Activated CD4-positive, alpha-beta T cell treated with anti-CD3 and anti-CD28 coated beads, Interleukin-2, amount 50 U/mL, for 24 hours (primary cell): ENCODE measurements at places on chromosomes 7 and 10.

DNA sequence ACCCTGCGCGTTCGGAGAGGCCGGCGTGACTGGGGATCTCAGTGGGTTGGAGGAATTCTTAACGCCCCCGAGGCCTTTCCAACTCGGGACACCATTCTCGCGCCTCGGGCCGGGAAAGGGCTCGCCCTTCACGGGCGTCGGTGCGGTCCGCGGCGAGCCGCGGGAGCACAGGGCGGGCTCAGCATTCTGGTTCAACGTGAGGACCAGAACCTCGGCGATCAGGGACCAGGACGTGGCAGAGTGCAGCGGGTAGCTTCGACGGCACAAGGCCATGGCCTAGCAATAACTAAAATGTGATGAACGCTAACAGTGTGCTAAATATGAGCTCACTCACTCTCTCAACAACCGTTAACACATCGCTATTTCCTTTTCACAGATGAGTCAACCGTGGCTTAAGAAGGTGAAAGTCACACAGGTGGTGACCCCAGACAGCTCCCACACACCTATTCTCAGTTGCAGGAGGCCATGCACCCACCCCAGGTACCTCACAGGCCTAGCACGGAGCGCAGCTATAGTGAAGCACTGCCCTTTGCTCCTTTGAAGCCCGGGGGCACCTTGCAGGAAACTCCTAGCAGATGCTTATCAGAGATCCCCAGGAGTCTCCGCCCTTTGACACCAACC lies 4.5 kb upstream of the EMX2 start:
- no peak for DNase-seq

GRCh38 chr10:130749911-130750310 lies 561.6 kb downstream of the TCERG1L start:
- no peak for DNase-seq

- no peak for DNase-seq
These were observed 6.6 kb downstream of the OPTN start for GRCh38 chr10:13106387-13107045.

DNA sequence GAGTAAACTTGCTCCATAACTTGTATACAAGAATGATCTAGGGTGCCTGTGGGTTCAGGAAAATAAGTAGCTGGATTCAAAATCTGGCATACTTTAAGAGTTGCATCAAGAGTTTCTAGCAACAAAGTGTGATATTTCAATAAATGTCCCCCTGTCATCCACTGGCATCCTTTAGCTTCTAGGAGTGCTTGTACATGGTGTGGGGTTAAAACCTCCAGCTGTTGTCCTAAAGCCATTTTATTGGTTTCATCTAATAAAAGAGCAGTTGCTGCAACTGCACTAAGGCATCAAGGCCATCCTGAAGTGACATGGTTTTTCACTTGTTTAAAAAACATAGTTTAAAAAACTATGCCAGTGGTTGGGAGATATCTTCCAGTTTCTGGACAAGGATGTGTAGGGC lies 148.4 kb downstream of the INHBA start:
- no peak for DNase-seq

GRCh38 chr10:6035931-6036575 lies 26.1 kb downstream of the IL2RA start:
- DNase-seq, result no peak

DNA sequence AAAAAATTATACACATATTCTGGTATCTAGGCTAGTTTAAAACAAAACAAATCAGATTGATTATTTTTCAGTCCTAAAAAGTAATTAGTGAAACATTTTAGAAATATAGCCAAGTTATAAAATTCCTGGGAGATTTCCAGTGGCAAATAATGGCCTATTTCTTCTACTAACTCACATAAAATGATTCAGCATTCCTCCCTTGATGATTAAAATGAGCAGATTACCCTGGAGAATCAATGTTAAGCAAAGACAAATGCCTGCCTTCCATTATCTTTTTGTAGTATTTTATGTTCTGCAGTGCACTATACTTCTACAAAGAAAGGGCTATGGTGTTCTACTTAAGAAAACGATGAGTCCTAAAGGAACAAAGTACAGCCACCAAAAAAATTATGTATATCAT lies 53.6 kb downstream of the PARD3 start:
- no peak for DNase-seq

DNA sequence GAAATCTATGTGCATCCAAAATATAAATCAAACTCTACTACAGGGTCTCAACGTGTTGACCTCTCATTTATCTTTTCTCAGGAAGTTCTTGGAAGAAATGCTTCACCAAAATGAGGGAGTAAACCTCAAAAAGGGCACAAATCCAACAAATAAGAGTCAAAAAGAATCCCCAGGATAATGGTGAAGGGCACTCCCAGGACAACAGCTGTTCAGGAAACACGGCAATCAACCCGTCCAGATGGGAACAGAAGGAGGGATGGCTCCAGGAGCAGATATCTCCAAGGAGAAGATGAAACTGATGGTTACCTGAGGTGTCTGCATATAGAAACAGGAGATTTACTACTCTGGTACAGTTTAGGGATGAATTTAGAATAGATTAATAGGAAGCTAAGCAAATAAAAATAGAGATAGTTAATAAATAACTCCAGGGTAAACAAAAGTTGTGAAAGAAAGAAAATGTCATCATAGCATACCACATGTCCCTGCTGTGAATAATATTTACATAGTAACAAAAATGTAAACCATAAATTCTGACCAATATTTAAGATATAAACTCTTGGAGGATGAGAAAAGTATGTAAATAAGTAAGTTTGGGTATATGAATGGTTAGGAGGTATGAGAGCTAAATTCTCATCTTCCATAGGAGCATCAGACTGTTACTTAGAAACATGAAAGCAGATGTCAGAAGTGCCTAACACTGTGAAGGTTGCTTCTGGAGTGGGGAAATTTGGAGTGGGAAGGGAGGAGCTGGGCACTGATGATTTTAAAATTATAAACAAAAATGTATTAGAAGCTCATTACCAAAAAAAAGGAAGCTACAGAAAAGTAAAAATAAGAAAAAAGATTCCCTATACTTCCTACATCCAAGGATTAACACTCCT lies 237.5 kb upstream of the HPS1 start:
- DNase-seq, result no peak

DNA sequence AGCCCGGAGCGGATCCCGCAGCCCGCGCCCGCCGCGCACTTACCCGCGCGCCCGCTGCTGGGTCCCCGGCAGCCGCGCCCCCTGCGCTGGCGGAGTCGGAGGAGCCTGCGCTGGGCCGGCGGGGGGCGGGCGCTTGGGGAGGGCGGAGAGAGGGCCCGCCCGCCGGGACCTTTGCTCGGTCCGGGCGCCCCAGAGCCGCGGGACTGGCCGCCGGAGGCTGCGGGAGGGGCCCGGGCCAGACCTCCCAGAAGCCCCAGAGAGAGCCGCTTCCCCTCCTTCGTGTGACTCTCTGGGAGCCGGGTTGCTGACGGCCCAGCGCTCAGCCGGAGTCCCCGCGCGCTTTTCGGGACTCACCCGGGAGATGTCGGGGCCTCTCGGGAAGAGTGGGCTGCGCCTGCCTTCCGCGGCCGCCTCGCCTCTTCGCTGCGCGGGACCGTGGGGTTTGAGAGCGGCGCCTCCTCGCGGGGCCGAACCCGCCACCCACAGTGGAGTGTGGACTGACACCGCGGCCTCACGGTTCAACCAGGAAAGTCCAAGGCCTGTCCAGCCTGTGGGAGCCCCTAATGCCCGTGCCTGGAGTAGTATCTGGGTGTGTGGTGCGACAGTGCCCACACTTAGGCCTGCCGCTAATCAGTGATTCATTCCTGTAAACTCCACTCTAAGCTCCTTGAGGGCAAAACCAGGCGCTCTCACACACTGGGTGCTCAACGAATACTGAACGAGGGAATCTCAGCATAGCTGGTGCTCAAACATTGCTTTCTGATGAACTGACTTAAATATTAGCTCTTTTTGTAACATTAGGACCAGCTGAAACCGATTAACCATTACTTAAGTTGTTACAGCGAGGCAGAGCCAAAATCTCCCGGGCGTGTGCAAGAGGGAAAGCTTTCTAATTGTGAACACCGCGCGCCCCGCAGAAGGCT lies at the start of gene GSDME:
GSDME (minus strand) TSS at position 112 of the 923 bp plus-strand sequence. CDS start 7,690 bp downstream, outside the sequence.
- DNase-seq, result no peak
